ENCODE measurements at places on chromosomes 5 and 9.

DNA sequence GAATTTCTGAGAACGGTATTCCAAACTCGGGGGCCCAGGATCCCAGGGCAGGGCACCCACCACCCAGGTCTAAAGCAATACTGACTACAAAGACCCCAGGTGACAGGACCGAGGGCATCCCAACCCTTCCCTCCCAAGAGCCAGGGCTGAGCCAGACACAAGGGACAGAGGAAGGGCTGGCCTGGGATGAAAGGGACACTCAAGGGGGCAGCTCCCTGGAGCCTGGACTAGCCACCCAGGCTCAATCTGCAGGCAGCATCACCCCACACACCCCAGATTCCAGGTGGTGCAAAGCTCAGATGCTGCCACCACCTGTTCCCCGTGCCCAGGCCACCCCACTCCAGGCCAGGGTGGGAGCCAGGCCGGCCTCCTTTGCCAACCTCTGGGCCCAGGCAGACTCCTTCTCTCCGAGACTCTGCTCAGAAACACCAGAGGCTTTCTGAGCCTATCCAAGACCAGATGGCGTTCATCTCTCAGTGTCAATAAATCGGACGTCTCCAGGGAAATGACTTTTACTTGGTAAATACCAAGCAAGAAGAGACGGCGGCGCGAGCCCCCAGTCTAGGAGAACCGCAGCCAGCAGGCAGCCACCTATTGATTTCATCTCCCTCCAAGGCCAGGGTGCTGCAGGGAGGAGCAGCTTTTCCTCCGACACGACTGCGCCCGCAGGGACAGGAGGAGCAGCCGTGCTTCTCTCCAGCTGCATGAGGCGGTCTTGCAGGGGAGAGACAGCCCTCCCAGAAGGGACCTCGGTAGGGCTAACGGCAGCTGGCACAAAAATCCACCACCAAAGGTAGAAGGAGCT, 94.1 kb upstream of the ADAMTS2 start:
- no peak for DNase-seq

GRCh38 chr5:42715785-42716184, 40.8 kb upstream of the CCDC152 start:
- DNase-seq = no peak

- DNase-seq = no peak
Observed at GRCh38 chr5:11869203-11869602, 35.0 kb downstream of the CTNND2 start.

DNA sequence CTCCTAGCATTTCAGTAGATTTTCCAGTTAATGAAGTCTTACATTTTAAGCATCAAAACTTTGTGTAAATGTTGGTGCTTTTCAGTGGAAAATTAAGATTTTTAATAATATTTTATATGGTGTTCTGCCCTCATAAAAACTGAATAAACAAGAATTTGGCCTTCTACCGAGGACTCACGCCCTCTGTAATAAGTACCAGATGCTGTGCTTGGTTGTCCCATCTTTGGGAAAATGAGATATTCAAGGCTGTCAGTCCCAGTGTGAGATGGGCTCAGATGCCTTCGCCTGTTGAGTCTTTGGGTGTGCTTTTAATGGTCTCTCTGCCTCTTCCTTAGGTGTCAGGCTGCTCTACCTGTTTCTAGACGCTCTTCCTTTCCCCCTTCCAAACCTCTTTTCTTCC, 28.7 kb downstream of the GALNT12 start:
- DNase-seq = no peak

- DNase-seq = no peak
Observed at GRCh38 chr9:117718701-117719100, 14.5 kb downstream of the TLR4 start.

DNA sequence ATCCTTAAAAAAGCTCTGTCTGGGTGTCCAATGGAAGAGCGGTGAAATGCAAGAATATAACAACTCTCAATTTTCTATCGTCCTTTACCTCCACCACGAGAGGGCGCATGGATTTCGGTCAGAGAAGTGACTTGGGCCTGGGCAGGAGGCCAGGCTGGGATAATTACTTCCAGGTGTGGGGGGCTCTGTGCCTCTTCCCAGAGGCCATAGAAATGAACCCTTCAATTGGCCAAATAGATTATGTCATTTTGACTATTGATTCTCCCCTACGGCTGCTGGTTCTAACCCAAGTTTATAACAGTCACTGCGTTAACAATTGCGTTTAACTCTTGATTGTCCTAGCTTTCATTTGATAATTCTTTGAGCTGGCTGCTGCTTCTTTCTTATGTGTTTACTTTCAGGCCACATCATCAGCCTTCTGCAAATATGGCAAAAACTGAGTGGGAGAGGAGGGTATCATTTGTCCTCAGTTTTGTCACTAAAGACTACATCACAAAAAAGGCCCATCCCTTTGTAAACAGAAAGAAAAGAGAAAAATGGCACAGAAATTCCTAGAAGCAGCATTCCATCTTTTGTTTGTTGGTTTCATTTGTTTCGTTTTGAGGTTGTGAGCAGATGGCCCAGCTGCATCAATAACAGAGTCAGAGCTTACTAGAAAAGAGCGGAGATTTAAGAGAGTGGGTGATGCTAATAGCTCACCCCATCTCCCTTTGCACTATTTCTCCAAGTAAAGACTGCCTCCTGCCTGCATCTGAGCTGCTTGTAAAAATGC, 45.4 kb upstream of the ZFR start:
- peak; percentile 45 for DNase-seq

DNA sequence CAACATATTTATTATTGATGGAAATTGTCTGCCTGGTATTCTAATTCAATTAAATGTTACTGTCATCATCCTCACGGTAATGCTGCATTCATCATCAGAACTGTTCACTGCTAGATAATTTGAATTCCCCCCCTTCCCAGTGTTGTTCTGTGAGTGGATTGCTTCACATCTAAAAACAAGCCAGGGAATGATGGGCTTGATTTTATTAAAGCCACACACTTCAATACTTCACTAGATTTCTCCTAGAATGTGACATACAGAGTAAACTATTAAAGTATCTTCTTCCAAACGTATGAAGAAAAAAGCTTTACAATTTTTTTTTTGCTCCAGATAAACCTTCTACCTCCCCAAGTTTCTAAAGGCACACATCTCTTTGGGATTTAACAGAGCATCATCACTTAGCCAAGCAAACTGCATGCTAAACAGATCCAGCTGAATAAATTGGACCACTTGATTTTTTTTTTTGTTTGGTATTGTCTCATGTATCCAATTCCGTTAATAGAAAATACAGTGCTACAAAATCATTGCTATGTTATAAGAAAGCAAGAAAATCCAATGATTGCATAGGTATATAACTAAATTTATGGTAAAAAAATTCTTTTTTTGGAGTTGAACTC, 692.4 kb downstream of the MTRR start:
- no peak for DNase-seq

DNA sequence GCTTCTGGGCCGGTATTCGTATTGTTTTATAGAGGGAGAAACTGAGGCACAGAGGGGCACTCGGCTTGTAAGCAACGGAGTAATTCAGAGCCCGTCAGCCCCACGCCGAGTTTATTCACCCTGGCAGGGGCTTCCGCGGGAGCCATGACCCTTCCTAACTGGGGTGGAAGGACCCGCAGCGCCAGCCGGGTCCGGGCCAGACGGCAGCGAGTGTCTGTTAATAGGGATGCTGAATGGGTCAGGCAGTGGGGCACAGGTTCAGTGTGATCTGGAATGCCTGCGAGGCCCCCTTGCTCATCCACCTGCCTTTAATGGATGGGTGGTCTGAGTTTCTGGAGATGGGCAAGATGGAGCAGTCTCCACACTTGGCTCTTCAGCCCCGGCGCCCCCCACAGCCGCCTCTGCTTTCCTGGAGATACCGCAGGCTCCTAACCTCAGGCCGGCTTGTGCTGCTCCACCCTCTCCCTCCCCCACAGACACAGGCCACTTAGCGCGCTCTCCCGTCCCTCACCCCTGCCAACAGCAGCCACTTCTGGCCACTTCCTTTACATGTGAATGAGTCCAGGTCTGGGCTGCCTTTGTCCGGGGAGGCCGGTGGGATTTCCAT, 147.1 kb downstream of the ERCC6L2 start:
- peak; percentile 29 for DNase-seq

- DNase-seq = no peak
Observed at GRCh38 chr9:87684627-87685219, 41.2 kb upstream of the CTSL start.

GRCh38 chr5:167726642-167727041, 564.8 kb upstream of the WWC1 start:
- no peak for DNase-seq
